PC-3 (cell line): ENCODE measurements at places on chromosomes 11 and 22.
A peak's percentile ranks its signal among the peaks of the same experiment; 100 is the strongest.

GRCh38 chr11:73397468-73398131, 21.4 kb downstream of the RELT start:
- DNase-seq = no peak

GRCh38 chr11:104043142-104043541, 6.7 kb downstream of the DDI1 start:
- no peak for DNase-seq

DNA sequence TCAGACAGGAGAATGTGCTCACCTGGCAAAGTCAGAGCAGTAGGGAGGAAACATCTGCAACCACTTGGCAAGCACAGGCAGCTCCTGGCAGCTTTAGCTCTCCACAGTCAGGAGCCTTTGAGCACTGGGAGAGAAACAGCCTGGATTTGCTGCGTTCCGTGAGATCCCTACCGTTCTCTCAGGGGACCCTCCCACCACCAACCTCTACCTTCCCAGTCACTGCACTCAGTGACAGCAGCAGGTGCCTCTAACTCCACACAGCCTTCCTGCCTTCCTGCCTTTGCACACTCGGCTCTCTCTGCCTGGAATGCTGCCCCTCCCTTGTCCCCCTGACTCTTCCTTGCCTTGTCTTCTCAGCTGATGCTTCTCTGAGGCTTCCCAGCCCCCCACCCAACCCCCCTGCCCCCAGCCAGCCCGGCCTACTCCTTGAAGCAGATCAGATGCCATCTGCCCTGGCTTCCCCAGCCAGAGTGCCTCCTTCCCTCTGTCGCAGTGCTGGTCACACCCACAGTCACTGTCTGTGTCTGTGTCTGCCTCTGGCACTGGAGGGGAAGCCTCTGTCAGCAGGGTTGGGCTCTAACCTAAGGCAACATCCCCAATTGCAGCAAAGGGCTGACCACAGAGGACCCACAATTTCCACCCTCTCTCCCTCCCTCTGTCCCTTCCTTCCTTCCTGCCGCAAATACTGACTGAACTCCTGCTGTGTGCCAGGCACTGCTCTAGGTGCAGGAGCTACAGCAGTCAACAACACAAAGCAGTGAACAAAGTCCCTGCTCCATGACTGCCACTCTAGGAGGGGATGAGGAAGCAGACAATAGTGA, 14.9 kb upstream of the TSKU start:
- DNase-seq = no peak

GRCh38 chr11:95095858-95096587, 6.4 kb downstream of the ENDOD1 start:
- DNase-seq = peak; percentile 57

- DNase-seq = peak; percentile 30
Observed at GRCh38 chr11:129333873-129334272, 41.8 kb upstream of the BARX2 start.

DNA sequence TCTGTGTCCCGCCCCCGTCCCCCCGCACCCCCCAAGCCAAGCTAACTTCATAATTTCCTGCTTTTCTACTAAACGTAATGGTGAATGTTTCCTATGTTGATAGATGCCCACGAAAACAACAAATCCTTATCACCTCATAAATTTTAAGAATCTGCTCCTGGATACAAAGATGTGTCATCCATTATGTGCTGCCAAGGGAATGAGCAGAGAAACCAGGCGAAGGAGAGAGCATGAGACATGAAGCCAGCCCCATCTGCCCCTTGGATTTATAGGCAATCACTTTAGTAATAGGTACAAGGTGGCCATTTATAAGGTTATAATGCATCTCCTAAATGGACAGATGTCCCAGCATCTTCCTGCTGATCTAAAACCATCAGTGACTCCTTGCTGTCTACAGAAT, 30.3 kb downstream of the LAYN start:
- DNase-seq = no peak

DNA sequence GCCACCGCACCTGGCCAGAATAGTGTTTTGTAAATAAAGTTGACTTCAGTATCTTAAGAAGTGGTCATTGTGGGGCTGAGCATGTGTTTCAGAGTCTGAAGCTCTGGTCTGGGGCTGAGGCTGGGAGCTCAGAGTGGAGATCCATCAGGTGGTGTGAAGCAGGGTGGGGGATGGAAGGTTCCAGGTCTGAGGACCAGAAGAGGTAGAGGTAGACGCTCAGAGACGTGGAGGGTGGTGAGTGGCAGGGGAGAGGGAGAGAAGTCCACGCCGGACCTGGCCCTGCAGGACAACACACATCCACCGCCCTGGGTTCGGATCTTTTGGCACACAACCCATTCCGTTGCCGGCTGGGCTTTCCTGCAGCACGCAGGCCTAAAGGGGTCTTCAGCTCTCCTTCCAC, 40.7 kb downstream of the ARHGAP8 start:
- no peak for DNase-seq

DNA sequence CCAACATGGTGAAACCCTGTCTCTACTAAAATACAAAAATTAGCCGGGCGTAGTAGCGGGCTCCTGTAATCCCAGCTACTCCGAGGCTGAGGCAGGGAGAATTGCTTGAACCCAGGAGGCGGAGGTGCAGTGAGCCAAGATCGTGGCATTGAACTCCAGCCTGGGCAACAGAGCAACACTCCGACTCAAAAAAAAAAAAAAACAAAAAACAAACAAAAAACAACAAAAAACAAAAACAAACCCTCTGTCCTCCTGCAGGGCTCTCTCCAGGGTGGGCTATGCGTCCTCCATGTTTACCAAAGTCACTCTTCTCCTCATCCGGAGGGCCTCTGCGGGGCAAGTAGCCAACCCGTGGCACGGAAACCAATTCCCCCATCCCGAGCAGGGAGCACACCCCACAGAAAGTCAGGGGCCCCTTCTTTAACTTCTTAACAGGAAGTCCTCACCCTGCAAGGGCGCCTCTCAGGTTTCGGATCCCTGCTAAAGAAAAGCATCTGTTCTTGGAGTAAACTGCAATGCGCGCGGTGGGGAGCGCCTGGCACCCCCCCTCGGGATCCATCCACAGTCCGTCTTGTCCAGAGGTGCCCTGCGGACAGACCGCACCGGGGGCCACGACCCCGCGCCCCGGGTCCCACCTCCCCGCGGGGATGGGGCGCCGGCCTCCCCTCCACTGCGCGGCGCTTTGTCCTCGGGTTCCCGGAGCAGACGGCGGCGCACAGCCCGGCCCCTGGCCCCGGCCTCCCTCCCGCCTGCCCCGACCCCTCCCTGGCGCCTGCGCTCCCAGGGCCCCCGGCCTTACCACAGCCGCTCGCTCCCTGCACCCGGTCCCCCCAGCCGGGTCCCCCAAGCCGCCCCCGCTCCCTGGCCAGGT, 712 bp downstream of the CERK start:
- peak; percentile 5 for DNase-seq

- DNase-seq = no peak
Observed at GRCh38 chr22:48880749-48881148, 946.9 kb downstream of the BRD1 start.

DNA sequence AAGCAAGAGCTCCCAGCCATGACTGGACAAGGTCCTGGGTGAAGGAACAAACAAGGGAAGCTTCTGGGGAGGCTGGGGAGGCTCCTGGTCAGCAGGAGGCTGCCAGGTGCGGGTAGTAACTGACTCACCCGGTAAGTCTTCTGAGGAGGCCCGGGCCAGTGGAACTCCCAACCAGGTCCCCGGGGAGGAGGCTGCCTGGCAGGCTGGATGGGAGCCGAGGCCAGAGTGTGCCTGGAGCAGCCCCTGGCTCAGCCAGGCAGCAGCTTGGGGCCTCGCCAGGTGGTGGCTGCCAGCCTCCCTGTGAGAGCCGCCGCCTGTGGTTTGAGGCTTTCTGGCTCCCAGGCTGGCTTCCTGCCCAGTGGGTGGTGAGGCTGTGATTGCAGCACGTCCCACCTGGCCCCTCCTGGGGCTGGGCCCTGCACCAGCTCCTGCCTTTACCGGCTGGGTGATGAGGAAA, 46.2 kb downstream of the IGF2 start:
- DNase-seq = peak; percentile 95

- DNase-seq = no peak
Observed at GRCh38 chr11:86476109-86476861, 101.6 kb downstream of the CCDC81 start.

DNA sequence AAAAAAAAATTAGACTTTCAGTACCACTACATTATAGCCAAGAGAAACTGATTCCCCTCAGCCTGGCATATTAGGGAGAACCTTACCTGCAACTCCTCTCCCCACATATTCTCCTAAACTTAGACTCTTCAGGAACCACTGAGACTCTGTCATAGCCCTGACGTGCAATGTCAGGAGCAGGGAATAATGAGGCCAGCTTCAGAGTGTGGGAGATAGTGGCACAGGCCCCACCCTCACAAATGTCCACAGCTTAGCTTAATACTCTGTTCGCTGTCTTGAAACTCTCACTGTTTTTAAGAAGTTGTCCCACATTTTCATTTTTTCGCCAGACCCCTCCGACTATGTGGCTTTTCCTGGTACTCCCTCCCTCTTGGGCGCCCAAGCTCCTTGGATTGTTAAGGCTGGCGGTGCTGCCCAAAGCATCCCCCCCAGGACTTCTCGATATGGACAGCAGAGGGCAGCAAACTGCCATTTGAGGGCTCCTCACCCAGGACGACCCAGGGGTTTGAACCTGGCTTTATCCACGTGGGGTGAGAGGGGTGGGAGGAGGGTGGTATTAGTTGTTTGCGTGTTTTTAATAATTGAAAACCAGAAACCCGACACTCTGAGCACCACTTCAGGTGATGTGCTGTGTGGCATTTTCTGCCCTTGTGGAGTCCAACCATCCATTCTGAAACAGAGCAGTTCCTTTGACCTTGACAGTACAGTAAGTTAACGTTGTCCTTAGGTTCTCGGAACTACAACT, 45.2 kb upstream of the RASSF10 start:
- DNase-seq = peak; percentile 80

DNA sequence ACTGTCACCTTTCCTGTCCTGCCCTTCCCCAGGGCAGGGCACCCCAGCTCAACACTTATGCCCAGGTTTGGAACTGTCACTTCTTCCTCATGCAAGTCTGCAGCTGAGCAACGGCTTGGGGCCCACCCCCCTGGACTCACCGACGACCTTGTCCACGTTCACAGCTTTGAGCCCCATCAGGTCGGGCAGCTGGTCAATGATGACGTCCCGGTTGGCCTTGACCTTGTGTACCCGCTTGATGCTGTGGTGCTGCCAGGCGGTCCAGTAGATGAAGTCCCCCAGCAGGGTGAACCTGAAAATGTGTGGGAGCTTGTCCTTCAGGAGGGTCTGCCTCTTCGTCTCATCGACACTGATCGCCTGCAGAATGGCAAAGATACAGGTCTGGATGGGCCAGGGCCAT, 135.0 kb downstream of the CRYBB2 start:
- DNase-seq = no peak

DNA sequence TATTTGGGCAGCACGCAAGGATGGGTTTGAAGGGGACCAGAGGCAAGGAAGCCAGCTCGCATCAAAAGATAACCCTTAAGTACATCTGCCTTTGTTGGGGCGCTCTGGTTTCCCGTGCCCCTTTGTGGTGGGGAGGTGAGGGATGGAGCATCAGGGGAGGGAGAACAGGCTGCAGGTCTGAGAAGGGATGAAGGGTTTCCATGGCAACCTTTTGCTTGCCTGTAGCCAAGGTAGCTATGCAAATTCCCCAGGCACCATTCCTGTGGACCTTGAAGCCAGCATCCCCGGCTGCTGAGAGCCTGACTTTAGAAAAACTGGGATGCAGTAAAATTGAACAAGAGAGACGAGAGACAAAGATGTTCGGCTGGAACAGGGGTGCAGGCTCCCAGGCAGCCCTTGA, 75.7 kb downstream of the SEZ6L start:
- DNase-seq = no peak

GRCh38 chr11:57547854-57548377, 10.5 kb downstream of the SMTNL1 start:
- no peak for DNase-seq

DNA sequence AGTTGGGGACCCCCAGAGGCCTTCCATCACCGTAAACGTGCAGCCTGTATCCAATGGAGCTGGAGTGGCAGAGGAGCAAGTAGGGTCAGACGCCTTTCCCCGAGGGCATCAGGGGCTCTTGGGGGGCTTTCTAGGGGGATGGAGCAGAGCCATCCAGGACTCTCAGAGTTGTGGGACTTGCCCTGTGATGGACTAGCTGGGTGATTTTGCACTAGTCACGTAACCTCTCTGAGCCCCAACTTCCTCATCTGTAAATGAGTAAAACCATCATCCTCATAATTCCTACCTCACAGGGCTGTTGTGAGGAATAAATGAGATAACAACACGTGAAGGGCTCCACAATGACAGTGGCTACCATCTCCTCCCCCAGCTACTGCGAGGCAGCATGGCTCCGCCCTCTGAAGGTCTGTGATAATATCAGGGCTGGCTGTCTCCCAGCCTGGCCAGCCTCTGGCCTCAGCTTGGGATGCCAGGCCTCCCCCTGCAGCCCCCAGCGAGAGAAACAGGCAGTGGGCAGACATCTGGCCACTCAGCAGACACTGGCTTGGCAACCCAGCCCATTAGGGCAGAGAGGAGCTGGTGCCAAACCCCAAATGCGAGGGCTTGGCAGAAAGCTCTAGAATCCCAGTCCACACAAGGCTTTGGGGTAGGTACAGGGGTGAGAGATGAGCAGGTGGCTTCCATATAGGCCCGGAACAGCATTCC, 6.7 kb downstream of the USP2 start:
- DNase-seq = no peak

GRCh38 chr11:46458491-46458890, 66.9 kb upstream of the CHRM4 start:
- DNase-seq = no peak

- DNase-seq = no peak
Observed at GRCh38 chr22:50622723-50623327, 5.1 kb downstream of the ARSA start.

- no peak for DNase-seq
Observed at GRCh38 chr22:42834177-42834949, 22.7 kb downstream of the ARFGAP3 start.

- DNase-seq = no peak
Observed at GRCh38 chr11:690738-691633, 4.0 kb downstream of the DEAF1 start.

DNA sequence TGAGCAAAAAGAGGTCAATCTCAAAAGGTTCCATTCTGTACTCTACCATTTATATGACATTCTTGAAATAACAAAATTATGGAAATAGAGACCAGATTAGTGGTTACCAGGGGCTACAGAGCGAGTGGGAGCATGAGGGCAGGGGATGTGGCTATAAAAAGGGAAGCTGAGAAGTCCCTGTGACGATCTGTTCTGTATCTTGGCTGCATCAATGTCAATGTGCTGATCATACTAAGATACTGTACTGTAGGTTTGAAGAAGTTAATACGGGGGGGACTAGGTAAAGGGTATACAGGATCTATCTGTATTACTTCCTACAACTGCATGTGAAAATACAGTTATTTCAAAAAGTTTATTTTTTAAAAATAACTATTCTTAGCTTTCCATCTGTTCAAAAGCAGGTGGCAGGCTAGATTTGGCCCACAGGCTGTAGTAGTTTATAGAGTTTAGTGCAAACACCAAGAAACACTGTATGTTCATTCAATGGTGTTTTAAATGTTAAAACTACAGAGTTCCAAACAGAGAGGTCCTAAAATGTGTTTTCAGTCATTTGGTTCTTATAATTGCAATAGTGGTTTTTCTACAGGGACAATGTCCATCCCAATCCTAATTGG, 78.2 kb downstream of the SMCO4 start:
- no peak for DNase-seq

DNA sequence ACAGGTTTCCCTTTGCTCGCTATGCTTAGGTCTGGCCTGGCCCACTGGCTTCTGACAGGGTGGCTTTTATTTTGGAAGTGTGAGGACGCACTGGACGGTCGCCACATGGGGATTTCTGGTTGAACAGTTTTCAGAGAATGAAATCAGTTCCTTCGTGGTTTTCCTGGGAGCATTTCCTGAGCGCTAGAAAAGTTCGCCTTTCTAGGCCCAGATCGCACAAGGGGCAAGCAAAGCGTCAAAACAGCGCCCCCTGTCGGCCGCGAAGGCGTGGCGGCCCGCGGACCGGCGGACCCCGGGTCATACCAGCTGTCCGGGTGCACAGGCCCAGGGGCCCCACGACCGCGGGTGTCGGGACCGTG, 12.7 kb upstream of the CYP2R1 start:
- DNase-seq = no peak
